ENCODE measurements at places on chromosomes 16 and 17.

GRCh38 chr17:78951967-78952551 lies 26.9 kb upstream of the TIMP2 start:
- no peak for DNase-seq

- no peak for DNase-seq
Measured at GRCh38 chr17:78241277-78242023, 10.0 kb downstream of the TMEM235 start.

GRCh38 chr17:40695874-40696472 lies 7.6 kb downstream of the KRT24 start:
- DNase-seq, result no peak

DNA sequence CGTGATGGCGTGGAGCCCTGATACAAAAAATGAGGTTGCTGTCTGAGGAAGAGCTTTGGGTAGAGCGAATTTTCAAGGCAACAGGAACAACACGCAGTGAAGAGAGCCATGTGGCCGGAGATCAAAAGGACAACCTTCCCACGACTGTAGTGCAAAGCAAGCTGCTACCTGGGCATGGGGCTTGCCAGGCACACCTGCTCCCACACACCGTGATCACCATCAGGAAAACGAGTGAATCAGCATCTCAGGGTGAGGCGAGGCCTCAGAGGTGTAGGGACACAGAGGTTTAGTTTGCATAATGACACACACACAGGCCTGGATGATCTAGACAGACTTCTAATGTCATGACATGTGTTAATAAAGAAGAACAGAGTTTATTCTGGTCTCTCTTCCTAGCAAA lies 65.7 kb downstream of the PARN start:
- DNase-seq, result no peak

GRCh38 chr17:77817953-77818352 lies 140.6 kb upstream of the TNRC6C start:
- DNase-seq, result no peak

- DNase-seq, result no peak
Measured at GRCh38 chr16:68722119-68723024, 14.7 kb upstream of the CDH1 start.

DNA sequence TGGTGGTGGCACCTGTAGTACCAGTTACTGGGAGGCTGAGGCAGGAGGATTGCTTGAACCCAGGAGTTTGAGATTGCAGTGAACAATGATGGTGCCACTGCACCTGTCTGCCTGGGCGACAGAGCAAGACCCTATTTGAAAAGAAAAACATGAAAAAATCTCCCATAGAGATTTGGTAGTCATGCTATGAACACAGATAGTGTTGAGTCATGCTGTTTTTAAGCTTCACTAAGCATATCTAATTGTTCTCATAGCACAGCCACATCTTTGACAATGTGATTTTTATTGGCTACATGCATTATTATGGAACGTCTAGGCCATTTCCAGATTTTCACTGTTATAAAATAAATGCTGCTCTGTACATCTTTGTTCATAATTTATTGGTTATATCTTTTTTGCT lies 6.0 kb downstream of the IL34 start:
- no peak for DNase-seq

DNA sequence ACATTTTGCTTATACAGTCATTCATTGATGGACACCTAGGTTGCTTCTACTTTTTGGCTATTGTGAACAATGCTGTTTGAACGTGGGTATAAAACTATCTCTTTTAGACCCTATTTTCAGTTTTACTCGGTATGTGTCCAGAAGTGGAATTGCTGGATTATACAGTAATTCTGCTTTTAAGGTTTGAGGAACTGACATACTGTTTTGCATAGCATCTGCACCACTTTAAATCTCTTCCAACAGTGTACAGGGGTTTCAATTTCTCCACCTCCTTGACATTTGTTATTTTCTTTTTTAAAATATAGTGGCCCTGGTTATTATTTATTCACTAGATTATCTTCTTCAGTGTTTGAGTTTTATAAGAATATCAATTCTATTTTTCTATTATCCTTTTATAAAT lies 116.9 kb downstream of the USP22 start:
- DNase-seq, result no peak

DNA sequence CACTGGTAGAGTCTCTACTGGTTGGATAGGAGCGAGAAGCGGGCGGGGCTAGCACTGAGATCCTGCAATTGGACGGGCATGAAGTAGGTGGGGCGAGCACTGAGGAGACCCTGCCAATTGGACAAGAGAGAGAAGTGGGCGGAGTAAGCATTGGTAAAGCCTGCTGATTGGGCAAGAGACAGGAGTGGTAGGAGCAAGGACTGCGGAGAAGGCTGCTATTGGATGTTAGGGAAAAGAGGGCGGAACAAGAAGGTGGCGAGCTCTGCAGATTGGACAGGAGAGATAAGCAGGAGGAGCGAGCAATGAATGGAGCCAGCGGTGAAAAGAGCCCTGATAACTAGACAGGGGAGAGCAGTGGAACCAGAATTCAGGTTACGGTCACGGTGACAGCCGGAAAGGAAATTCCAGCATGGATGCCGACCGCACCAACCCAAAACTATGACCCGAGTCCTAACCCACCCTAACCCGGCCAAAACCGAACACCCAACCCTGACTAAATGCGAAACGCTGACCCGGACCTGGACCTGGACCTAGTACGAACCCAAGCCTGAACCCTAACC lies 4.8 kb downstream of the SCGB1C2 start:
- DNase-seq, result peak; percentile 39

DNA sequence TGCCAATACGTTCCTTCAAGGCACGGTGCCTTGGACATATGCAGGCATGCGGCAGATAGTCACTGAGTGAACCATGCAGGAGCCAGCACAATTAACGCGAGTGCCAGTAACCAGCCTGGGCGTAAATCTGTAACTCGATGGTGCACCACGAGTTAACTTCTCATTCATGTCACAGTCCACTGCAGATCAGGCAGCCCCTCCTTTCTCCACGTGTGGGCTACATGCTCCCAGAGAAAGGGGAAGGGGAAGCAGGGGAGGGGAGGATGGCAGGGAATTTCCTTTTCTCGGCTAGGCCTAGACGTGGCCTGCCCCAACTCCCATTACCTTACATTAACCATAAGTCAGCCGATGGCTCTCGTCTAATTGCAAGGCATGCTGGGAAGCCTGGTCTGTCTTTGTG lies 287.9 kb downstream of the CPPED1 start:
- no peak for DNase-seq

GRCh38 chr17:59400858-59401257 lies 69.4 kb downstream of the YPEL2 start:
- no peak for DNase-seq

- no peak for DNase-seq
Measured at GRCh38 chr16:1712791-1713261, 6.8 kb downstream of the MAPK8IP3 start.

- DNase-seq, result peak; percentile 31
Measured at GRCh38 chr16:921321-921905, 49.4 kb downstream of the LMF1 start.
